ENCODE measurements at places on chromosomes 16 and 17.

GRCh38 chr17:53687324-53687723 lies 135.4 kb upstream of the KIF2B start:
- no peak for DNase-seq

GRCh38 chr17:12597895-12598294 lies 67.8 kb upstream of the MYOCD start:
- DNase-seq: no peak

DNA sequence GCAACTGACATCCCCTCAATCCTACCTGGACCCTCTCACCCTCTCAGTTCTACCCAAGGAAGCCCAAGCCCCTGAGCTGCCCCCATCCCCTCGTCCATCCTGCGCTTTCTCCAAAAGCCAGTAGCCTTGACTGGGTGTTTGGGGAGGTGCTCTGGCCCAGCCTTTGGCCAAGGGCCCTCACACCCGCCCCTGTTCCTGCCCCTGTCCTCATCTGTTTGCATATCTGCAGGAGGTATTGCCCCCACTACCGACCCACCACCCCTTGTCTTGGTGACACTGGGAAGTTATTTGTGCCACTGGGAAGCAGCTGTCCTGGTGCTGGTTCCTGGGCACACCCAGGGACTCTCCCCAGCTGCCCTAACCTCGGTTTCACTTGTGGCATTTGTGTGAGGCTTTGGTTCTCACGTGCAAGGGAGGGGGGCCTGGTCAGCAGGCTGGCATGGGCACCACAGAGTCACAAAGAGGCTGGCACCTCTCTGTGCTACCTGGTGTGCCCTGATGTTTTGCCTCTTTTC lies 75.3 kb downstream of the MRC2 start:
- DNase-seq: no peak

- no peak for DNase-seq
Observed at GRCh38 chr17:37359682-37360188, 16.1 kb upstream of the C17orf78 start.

DNA sequence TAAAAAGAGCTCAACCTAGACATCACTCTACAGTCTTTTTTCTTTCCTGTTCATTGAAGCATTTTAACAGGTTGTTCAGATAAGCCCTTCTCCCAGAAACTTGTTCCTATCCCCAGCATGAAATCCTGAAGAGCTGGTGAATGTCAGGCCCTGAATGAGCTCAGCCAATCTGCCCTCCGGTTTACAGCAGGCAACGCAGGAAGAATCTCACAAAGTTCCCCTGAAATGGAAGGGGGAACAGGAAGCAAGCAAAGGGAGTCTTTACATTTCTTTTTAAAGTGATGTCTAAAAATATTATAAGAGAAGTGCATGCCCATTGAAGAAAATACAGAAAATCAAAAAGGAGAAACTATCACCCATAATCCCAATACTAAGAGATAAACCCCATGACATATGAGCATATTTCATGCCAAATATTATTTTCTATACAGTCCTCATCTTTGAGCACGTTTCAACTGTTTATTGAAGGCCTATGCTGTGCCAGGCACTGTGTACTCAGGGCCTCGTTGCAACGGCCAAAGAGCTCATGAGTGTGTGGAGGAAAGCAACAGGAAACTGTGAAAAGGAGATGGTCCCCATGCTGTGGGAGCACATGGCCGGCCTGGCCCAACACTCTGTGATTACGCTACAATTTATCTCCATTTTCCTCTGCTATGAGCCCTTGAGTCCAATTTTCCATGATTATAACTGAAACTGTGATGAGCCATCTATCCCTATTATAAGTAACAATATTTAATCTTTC lies 5.7 kb downstream of the TK2 start:
- no peak for DNase-seq

- DNase-seq: no peak
Observed at GRCh38 chr16:54649876-54650275, 280.8 kb upstream of the IRX5 start.

DNA sequence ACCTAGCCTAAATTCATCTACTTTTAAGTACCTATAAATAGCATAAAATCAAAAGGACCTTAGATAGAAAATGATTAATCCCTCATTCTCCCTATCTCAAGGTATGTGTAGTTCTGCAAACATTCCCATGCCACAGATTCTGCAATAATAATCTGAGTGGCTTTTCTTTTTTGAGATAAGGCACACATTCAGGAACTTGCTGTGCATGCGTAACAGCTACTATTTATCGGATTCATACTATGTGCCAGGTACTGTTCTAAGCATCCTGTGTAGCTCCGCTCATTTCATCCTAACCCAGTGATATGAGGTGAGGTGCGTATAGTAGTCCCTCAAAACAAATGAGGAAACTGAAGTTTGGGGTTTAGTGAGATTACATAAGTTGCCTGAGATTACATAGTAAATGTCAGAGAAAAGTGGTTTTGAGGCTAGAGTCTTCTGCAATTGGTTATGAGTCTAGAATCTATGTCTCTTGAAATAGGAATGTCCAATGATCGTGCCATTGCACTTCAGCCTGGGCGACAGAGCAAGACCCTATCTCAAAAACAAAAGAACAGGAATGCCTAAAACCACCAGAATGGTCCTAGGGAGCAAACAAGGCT lies 2.0 kb upstream of the ZNF263 start:
- DNase-seq: no peak

GRCh38 chr17:72111336-72111923 lies 9.4 kb upstream of the SOX9 start:
- DNase-seq: peak; percentile 43

DNA sequence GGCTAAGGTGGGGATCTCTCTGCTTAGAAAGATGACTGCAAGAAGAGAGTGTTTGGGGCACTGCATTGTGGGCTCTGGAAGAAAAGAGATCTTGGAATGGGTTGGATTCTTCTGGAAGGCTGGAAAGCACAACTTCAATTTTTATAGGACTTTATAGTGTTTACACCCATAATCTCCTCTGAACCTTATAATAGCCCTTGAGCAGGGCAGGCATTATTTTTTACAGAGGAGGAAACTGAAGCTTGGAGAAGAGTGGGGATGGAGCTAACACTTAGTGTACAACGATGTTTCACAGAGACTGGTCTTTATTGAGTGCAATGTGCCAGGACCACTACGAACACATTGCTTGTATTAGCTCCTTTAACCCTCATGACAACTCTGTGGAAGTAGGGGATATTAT lies 10.4 kb downstream of the TNS4 start:
- DNase-seq: no peak

- DNase-seq: no peak
Observed at GRCh38 chr17:39800540-39800939, 62.8 kb downstream of the GRB7 start.

DNA sequence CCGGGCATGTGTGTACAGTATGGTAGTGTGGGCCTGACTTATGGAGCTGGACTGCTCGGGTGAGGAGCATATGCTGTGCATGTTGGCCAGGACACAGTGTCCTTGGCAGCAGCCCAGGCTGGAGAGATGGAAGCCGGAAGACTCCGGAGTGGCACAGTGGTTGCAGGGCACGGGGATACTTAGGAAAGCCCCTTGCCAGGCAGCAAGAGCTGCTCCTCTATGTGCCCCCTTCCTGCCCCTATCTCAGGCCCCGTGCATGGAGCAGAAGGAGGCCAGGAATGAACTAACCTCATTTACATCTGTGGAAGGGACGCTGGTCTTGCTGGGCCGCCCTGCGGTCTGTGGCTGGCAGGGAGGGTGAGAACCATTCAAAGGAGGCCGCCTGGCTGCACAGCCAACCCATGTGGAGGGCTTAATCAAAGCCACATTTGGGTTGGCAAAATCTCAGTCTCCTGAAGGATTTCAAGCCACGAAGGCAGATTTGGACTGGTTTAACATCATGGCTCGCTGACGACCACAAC lies 32.2 kb upstream of the RCVRN start:
- DNase-seq: peak; percentile 29

DNA sequence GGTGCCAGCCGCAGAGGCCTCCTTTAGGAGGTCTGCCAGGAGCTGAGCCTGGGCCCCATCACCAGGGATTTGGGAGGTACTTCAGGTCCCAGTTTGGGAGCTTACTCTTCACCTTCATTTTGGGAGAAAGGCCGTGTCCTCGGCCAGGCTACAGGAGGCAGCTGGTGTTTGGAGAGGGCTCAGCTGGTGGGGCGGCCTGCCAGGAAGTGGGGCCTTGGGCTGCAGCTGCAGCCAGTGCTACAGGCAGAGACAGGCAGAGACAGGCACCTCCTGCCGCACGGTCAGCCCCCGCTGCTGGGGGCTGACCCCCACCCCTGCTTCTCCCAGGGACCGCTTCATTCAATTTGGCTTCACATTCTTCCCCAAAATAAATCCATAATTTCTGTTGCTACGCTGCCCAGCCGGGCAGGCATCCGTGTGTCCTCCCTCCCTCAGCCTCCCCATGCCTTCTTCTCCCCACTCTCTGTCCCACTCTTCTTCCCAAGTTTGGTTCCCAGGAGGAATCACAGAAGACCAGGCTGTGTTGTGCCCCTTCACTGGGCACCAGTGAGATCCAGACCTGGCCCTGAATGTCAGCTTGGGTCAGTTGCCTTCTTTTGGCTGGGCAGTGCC lies 6.1 kb downstream of the TMEM235 start:
- DNase-seq: no peak

DNA sequence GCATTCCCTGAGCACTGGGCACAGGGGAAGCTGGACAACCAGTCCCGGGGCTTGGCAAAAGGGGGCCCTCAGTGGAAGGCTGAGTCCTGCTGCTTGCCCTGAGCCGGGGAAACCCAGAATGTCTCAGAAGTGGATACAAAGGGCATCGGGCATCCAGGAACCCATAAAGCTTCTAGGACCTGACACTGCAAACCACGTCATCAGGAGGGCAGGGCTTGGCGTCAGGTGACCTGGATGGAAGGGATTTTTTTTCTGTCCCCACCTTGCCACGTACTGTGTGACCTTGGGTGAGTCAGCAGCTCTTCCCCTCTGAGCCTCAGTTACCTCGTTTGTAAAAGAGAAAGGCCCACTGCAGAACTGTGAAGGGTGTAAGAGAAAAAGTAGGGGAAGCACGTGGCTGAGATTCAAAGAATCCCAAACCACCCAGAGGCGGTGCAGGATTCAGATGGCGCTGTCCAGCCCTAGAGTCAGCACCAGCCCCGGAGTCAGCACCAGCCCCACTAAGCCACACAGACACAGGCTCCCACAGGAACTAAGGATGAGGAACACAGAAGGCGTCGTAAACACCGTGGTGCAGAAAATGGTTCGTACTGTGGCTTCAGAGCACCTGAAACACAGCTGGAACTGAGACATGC lies 53.7 kb downstream of the C16orf95 start:
- peak; percentile 50 for DNase-seq

DNA sequence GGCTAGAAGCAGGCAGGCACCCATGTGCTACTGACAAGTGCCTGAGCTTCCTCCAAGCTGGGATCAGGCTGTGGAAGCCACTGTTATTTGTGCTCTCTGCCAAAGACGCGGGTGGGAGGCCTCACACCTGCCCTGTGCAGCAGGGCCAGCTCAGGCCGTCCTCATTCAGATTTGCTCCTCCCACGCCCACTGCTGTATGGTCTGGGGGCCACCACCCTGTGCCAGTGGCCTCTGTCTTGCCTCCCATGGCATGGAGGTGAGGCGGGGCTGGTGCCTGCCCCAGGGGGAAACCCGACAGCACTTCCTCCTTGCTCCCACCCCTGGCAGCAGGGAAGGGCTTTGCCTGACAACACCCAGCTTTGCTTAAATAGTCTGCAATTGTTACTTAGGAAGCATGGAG lies 356.5 kb upstream of the CDH8 start:
- DNase-seq: no peak

DNA sequence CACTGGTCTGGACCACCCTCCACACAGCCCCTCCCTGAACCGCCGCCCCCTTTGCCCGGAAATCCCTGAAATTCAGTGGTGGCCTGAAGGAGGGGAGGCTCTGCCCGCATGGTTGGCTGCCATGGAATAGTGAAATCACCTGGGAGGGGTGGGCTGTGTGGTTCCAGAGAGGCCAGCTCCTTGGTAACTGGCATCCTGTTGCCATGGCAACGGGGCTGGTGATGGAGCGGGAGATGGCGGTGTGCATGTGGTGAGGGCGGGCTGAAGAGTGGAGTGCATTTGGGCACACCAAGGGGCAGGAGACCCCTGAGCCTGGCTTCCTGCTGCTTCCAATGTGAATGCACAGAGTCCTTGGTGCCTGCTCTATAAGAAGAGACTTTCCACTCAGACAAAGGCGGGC lies 2.4 kb downstream of the EFNB3 start:
- no peak for DNase-seq

DNA sequence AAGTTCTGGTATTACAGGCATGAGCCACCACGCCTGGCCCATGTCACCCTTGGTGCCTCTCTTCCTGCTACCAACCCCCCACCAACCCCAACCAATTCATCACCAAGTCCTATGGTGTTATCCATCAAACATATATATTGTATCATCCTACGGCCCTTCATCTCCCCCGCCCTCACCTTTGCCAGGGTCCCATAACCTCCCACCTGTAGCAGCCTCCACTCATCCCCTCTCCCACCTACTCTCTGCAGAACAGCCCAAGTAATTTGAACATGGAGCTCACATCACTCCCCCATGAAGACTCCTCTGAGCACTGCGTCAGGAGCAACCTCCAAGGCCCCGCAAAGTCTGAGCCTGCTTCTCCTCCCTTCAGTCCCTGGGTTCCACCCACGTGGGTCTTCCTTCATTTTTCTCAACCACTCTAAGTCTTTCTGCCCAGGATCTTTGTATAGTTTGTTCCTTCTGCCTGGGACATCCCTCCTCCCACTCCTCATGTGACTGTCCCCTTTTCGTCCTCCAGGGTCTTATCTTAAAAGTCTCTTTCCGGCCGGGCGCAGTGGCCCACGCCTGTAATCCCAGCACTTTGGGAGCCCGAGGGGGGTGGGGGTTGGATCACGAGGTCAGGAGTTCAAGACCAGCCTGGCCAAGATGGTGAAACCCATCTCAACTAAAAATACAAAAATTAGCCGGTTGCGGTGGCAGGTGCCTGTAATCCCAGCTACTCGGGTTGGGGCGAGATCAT lies 7.0 kb upstream of the HID1 start:
- no peak for DNase-seq

- DNase-seq: peak; percentile 56
Observed at GRCh38 chr16:77273-77806, 685 bp upstream of the MPG start.

DNA sequence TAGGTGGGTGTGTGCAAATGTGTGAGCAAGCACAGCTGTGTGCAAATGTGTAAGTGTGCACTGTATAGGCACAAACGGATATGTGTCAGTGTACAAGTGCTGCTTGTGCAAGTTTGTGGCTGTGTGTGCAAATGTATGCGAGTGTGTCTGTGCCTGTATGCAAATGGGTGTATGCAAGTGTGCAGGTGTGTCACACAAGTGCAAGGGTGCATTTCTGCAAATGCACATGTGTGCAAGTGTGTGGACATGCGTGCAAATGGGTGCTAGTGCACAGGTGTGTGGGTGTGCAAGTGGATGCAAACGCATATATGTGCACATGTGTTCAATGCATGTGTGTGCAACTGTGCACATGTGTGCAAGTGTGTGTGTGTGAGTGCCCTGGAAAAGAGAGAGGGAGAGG lies 76.5 kb upstream of the TNRC6C start:
- DNase-seq: no peak
